ENCODE measurements at places on chromosomes 6 and 20.

- peak; percentile 8 for DNase-seq
Observed at GRCh38 chr6:43703512-43704429, 16.2 kb upstream of the MRPS18A start.

GRCh38 chr6:50030350-50030749 lies 8.6 kb upstream of the DEFB110 start:
- no peak for DNase-seq

DNA sequence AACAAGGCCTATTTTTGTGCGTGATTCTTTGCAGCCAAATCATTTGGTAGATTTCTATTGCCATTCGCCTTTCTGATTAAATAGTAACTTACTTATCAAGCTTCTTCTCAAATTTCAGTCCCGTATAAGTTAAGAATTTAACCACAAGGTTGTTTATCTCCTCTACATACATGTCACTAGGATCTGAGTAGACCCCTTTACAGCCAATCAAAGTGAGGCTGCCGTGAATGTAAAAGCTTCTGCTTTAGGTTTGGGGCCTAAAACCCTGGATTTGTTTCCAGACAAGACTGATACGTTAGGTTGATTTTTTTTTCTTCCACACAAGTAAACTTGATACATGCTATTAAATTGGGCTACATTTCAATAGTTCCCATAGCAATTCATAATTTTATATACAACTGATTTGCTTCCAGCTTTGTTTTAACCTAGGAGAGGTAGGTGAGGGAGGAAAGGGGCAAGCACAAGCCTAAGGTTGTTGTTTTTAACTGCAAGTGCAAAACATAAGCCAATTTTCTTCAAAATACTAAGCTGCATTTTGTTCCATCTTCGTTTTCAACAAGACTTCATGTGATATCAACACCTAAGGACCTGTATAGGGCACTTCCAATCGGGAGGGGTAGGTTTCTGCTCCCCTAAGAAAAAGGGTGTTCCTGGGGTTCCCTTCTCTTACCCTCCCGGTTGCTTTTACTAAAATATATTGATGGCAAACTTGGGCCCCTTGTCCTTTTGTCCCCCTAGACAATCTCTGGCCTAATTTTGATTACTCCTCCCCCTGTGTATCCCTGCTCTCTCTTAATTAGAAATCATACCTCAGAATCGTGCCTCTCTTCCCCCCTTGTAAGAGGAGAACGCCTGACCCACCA lies 1.7 kb downstream of the RANBP9 start:
- DNase-seq = peak; percentile 17

DNA sequence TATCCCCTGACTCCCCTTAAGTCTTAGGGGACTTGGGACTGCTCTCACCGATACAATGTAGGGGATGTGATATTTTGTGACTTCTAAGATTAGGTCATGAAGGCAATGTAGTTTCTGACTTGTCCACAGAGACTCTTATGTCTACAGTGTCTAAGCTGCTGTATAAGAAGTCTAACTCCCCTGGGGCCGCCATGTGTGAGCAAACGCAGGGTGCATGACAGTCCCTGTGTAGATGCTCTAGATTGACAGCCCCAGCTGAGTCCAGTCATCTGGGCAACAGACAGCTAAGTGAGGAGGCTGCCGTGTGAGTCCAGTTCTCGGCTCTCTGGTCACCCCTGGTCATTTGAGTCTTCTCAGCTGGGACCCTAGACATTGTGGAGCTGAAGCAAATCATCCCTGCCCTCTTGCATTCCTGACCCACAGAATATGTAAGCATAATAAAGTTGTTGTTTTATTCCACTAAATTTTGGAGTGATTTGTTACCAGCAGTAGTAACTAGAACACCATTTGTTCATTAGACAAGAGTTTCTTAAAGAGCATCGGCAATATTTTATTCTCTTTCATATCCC lies 743.3 kb upstream of the CHD6 start:
- no peak for DNase-seq

DNA sequence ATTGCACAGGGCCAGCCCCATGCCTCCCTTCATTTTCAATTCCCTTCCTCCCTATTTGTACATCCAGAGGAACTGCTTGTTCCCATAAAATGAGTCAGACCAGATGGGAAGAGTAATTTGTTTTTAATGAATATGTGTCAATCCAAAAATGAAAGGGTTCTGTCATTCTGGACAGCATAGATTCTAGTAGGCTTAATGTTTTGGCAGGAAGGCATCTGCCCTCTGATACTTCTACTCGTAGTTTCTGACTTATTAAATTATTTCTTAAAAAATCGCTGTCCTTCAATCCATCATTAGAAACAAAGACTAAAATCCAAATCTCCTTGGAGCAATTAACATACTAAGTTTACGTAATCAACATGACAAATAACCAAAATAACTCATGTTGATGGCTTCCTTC lies 665.5 kb downstream of the TENT5A start:
- DNase-seq = no peak

GRCh38 chr6:4300917-4301316 lies 165.5 kb upstream of the ECI2 start:
- no peak for DNase-seq

DNA sequence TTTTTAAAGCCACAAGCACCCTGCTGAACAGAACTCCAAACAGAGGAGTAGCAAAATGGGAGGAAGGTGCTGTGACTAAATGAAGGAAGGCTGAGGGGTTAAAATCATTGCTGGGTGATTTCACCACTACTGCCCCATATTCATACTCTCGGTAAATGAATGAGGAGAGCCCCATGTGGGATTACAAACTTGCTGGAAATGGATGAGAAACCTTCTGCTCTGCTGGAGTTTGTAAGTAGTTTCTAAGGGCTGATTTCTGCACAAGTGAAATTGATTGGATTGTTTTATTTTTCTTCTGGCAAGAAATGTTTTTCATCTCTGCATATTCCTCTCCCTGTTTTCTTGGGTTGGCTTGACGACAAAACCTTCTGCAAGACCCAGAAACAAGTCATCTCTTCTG lies 533.5 kb upstream of the MMS22L start:
- DNase-seq = no peak

GRCh38 chr20:50855498-50856474 lies 60.9 kb downstream of the BCAS4 start:
- DNase-seq = no peak

DNA sequence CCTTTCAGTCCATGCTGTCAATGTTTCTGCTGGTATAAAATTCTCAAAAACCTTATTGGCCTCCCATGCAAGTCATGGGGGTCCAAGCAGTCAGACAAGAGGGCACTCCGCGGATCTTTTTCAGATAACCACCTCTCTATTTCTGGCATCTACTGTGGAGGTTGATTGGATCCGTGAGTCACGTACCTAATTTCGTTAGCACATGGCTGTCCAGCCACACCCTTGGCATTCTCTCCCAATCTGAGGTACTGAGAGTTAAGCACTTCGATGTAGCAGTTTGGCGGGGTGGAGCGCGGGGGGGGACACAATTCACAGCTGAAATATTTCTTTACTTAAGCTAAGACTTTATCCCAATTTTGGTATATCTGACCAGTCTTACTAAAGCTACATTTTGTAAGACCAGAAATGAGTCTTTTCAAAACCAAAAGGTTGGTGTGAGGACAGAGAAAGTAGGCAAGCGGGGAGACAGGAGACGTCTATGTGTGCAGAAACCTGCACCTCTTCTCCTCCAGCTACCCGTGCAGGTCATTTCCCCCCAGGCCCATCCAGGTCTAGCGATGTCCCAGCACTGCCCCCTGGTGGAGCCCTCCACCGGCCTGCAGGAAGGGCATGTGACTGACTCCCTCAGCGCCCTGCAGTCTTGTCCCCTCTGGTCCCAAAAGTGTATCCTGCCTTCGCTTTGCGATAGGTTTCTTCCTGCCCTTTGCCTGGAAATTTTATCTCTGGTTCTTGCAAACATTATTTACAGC lies 113.1 kb downstream of the ADAT2 start:
- DNase-seq = peak; percentile 20

DNA sequence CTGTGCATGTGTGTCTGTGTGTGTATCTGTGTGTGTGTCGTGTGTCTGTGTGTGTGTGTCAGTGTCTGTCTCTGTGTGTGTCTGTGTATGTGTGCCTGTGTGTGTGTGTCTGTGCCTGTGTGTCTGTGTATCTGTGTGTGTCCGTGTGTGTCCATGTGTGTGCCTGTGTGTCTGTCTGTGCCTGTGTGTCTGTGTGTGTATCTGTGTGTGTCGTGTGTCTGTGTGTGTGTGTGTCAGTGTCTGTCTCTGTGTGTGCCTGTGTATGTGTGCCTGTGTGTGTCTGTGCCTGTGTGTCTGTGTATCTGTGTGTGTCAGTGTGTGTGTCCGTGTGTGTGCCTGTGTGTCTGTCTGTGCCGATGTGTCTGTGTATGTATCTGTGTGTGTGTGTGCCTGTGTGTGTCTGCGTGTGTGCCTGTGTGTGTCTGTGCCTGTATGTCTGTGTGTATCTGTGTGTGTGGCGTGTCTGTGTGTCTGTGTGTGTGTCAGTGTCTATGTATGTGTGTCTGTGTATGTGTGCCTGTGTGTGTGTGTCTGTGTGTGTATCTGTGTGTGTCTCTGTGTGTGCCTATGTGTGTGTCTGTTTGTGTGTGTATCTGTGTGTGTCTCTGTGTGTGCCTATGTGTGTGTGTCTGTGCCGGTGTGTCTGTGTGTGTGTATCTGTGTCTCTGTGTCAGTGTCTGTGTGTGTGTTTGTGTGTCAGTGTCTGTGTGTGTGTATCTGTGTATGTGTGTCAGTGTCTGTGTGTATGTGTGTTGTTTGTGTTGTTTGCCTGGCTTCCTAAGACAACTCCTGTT lies 11.6 kb downstream of the SNPH start:
- no peak for DNase-seq

GRCh38 chr20:57089699-57090144 lies 176.7 kb downstream of the BMP7 start:
- DNase-seq = peak; percentile 65

- no peak for DNase-seq
Observed at GRCh38 chr6:36815962-36816735, 23.1 kb downstream of the CPNE5 start.

DNA sequence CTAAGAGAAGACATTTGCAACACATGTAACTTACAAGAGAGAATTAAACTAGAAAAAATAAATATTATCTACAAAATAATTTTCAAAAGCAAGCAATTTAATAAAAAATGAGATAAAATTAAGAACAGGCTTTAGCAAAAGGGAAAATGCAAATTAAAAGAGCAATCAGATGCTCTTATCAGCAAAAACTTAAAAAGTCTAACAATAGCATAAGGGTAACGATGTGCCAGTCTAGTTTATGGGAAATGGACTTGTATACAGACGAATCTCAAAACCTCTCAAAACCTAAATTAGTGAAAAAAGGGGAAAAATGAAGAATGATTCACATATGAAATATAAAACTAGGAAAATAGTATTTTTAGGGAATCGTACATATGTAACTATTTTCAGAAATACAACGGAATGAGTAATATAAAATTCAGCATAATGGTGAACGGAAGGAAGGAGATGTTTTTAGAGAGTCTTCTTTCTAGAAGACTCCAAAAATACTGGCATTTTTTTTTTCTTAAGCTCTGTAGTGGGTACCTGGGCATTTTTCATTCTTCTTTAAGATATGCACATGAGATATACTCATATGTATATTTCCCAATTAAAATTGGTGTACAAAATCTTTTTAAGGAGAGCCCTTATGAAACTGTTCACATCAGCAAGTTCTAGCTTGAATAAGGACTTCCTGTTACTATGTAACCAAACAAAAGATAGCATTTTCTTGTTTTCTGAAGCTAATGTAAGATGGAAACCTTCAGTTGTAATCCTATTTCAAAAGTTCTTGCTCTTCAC lies 927 bp upstream of the MANEA start:
- no peak for DNase-seq

DNA sequence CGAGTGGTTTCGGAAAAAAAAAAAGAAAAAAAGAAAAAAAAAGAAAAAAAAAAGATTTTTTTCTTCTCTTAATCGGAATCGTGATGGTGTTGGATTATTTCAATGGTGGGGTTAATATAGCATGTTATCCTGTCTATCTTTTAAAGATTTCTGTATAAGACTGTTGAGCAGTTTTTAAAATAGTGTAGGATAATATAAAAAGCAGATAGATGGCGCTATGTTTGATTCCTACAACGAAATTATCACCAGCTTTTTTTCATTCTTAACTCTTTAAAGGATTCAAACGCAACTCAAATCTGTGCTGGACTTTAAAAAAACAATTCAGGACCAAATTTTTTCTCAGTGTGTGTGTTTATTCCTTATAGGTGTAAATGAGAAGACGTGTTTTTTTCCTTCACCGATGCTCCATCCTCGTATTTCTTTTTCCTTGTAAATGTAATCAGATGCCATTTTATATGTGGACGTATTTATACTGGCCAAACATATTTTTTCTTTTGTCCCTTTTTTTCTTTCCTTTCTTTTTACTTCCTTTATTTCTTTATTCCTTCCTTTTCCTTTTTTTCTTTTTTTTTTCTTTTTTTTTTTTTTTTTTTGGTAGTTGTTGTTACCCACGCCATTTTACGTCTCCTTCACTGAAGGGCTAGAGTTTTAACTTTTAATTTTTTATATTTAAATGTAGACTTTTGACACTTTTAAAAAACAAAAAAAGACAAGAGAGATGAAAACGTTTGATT lies 3.6 kb downstream of the SOX4 start:
- peak; percentile 87 for DNase-seq

- no peak for DNase-seq
Observed at GRCh38 chr6:4664117-4664626, 112.0 kb upstream of the CDYL start.

DNA sequence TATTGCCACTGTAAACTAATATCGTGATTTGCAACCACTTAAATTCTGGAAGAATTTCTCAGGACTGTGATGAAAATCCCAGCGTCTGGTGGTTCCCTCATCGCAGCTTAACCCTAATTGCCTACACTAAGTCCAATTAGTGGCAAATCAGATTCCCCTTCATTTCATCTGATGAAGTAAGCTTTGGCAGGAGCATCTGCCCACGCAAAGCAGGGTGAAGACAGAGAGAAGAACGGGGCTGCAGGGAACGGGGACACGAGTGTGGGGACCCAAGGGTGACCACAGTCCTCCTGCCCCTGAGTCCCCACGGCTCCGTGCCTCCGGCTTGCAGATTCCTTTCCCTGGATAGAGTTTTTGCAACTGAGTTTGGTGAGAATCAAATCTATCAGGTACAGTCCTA lies 159.5 kb downstream of the LY86 start:
- no peak for DNase-seq

GRCh38 chr6:11143394-11144371 lies 32.2 kb upstream of the ERVFRD-1 start:
- no peak for DNase-seq

DNA sequence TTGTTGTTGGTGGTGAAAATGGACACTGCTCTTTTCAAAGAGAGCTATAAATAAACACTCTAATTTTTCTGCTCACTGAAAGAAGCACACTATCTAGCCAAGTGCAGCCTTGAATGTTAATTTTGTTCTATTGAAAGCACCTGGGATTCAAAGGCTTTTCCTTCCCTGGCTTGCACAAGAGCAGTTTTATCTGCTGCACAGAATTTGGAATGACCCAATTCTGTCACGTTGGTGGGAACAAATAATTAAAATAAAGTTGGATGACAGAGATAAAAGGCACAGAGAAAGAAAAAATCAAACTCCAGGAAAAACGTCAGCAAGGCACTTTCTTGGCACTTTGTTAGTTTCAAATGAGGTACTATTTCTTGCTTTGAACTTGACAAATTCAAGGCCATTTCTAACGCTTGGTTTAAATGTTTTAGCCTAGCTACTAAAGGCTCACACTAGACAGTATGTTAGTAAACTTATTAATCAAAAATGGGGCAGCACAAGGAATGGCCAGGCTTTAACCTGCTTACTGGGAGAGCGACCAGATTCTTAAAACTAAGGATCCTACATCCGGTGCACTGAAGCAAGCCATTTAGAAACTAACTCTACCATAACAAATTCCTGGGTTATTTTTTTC lies 145.5 kb upstream of the ARG1 start:
- DNase-seq = no peak

All from NCI-H1417 (cell line).